Activated T-helper 1 cell treated with anti-CD3 and anti-CD28 coated beads, Interleukin-12 subunit alpha, Interleukin-12 subunit beta, Interleukin-2, Interleukin-4 antibody, amounts not matched to agents 30 ng/mL and 10 ng/mL and 1 ng/mL, durations not matched to agents 14 hours and 24 hours and 36 hours (primary cell): ENCODE measurements at places on chromosomes 2 and 18.

DNA sequence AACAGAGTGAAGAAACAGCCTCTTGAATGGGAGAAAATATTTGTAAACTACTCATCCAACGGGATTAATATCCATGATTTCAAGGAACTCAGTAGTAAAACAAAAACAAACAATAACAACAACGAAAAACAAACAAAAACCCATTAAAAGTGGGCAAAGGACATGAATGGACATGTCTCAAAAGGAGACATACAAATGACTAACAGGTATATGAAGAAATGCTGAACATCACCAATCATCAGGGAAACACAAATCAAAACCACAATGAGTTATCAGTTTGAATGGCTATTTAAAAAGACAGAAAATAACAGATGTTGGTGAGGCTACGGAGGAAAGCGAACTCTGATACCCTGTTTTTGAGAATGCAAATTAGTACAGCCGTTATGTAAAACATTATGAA is 224.8 kb upstream of the NRXN1 start:
- no peak for DNase-seq
- H3K27me3 ChIP-seq = no peaks in the 10 kb centered on the region
- H3K27ac ChIP-seq = no peak overlapping the region

DNA sequence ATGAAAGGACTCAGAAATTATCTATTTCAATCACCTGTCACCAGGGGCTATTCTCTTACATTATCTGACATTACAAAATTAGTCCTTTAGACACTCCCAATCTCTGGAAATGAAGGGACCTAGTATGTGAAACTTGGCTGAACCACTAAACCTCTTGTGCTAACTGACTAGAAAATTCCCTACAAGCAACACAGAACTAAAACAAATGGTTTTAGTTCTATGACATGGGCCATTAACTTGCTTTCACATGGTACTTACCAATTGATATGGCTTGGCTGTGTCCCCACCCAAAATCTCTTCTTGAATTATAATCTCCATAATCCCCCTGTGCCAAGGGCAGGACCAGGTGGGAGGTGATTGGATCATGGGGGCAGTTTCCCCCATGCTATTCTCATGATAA is 16.6 kb downstream of the SERPINE2 start:
- H3K4me3 ChIP-seq = no peak overlapping the region
- no peaks in the 10 kb centered on the region for H3K27me3 ChIP-seq
- H3K4me1 ChIP-seq = peaks cover 53% of the 10 kb centered on the region
- no peak for DNase-seq

DNA sequence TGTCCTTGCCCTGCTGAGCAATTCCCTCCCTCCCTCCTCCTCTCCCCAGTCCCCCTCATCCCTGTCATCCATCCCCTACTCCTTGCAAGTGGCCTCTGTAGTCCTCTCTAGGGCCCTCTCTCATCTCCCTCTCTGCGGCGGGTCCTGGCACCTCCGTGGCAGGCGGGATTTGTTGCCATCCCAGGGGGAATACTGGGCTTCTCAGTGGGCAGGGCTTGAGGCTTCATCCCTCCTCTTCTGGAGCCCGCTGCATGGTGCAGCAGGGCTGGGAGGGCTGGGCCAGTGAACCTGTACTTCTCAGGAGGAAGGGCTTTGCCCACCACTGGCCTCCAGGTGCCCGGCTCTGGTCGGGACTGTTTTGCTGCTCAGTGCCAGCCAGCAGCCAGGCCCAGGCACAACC is 216.2 kb downstream of the TFCP2L1 start:
- H3K4me1 ChIP-seq = no peaks in the 10 kb centered on the region
- H3K27me3 ChIP-seq = no peaks in the 10 kb centered on the region
- no peak for DNase-seq

- DNase-seq = no peak
- H3K36me3 ChIP-seq = no peaks in the 10 kb centered on the region
- peaks cover under 1% of the 10 kb centered on the region for H3K4me1 ChIP-seq
- no peak overlapping the region for H3K27ac ChIP-seq
- peaks cover 41% of the 10 kb centered on the region for H3K27me3 ChIP-seq
These were observed 34.3 kb downstream of the AFF3 start for GRCh38 chr2:100107906-100108647.

DNA sequence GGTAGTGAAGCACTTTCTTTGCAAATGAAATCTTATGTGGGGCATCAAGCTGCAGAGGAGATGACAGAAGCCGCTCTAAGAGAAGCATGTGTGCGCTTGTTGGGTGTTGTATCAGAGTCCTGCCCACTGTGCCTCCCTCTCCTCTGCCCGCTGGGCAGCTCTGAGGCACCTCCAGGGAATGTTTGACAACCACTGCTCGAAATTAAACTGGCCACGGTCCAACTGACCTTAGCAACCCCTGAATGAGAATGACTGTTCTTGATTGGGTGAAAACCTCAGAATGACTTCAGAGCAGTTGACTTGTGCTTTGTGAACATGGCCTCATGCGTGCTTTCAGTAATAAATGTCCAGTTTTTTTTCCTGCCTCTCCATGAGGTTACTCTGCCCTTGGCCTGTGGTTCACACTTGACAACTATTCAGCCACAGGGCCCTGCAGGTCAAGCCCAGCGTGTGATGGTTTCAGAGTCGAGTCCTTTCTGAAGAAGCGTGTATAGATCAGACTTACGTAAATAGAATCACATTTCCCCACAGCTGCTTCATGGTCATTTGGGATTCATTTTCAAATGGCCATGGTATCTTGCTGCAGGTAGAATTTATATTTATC is 94.9 kb downstream of the SLC4A3 start:
- no peaks in the 10 kb centered on the region for H3K4me1 ChIP-seq
- no peak overlapping the region for H3K27ac ChIP-seq
- no peaks in the 10 kb centered on the region for H3K36me3 ChIP-seq
- H3K27me3 ChIP-seq = peaks cover 6% of the 10 kb centered on the region

GRCh38 chr2:230922951-230923717 is 1.9 kb downstream of the GPR55 start:
- no peak overlapping the region for H3K4me3 ChIP-seq
- DNase-seq = no peak
- peaks cover 42% of the 10 kb centered on the region for H3K27me3 ChIP-seq

- H3K4me1 ChIP-seq = no peaks in the 10 kb centered on the region
- H3K36me3 ChIP-seq = no peaks in the 10 kb centered on the region
- no peak overlapping the region for H3K27ac ChIP-seq
- no peak overlapping the region for H3K4me3 ChIP-seq
- no peak for DNase-seq
- peaks cover 2% of the 10 kb centered on the region for H3K27me3 ChIP-seq
These were observed 131.1 kb downstream of the SMAD2 start for GRCh38 chr18:47799376-47799775.

DNA sequence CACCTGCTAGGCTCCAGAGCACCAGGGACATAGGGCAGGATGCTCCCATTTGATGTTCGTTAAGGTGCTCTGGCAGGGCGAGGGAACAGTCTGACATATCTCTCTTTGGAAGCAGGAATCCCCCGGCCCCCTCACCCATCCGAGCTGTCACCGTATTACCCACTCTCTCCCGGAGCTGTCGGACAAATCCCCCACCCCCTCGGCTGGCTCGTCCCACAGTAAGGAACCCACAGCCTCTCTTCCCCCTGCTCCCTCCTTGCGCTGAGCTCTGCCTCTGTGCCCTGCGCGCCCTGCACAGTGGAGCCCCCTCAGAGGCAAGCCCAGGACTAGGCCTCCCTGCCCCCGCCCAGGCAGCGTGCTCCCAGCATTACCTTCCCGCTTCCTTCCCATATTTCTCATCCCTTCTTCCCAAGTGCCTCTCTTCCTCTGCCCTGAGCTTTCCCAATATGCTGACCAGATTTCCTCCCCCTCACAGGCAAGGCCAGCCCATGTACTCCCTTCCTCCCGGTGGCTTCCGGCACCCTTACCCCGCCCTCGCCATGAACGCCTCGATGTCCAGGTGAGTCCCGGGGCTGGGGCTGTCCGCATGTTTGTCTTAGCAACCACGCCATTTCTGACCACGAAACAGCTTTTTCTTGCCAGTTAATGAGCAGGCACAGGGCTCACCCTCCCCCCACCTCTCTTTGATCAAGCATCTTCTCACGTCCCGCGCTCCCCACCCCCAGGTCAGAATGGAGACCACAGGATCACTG is 23.8 kb downstream of the TGOLN2 start:
- H3K4me3 ChIP-seq = no peak overlapping the region
- H3K27me3 ChIP-seq = peaks cover 14% of the 10 kb centered on the region
- no peak overlapping the region for H3K27ac ChIP-seq
- peaks cover 3% of the 10 kb centered on the region for H3K36me3 ChIP-seq
- H3K4me1 ChIP-seq = peaks cover 16% of the 10 kb centered on the region

GRCh38 chr2:64924170-64924934 is 64.8 kb upstream of the SLC1A4 start:
- H3K36me3 ChIP-seq = peaks cover 6% of the 10 kb centered on the region
- no peak for DNase-seq
- no peaks in the 10 kb centered on the region for H3K27me3 ChIP-seq

GRCh38 chr18:31241900-31242409 is 76.0 kb upstream of the DSG1 start:
- H3K27me3 ChIP-seq = no peaks in the 10 kb centered on the region
- no peaks in the 10 kb centered on the region for H3K4me1 ChIP-seq
- no peak for DNase-seq
- no peaks in the 10 kb centered on the region for H3K36me3 ChIP-seq
- no peak overlapping the region for H3K4me3 ChIP-seq

- H3K4me1 ChIP-seq = peaks cover 16% of the 10 kb centered on the region
- no peak for DNase-seq
- H3K27ac ChIP-seq = peak overlapping the region; percentile 79
- peaks cover 91% of the 10 kb centered on the region for H3K27me3 ChIP-seq
- no peak overlapping the region for H3K4me3 ChIP-seq
These were observed 4.4 kb upstream of the PAX3 start for GRCh38 chr2:222303045-222303827.

DNA sequence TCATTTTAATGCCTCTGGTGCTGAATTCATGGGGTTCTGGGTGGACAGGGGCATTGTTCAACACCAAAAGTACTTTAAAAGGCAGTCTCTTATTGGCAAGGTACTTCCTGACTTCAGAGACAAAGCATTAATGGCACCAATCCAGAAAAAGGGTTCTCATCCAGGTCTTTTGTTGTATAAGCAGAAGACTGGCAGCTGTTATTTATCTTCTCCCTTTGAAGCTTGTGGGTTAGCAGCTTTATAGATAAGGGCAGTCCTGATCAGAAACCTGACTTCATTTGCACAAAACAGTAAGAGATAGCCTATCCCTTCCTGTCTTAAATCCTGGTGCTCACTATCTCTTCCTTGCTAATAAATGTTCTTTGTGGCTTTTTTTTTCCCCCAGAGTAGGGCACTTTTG is 68.8 kb downstream of the VPS54 start:
- no peak overlapping the region for H3K4me3 ChIP-seq
- no peak overlapping the region for H3K27ac ChIP-seq
- peaks cover 11% of the 10 kb centered on the region for H3K4me1 ChIP-seq
- H3K36me3 ChIP-seq = peaks cover 41% of the 10 kb centered on the region

- H3K27me3 ChIP-seq = no peaks in the 10 kb centered on the region
- no peaks in the 10 kb centered on the region for H3K36me3 ChIP-seq
- H3K4me3 ChIP-seq = no peak overlapping the region
These were observed 109.6 kb upstream of the FSIP2 start for GRCh38 chr2:185628985-185629384.

DNA sequence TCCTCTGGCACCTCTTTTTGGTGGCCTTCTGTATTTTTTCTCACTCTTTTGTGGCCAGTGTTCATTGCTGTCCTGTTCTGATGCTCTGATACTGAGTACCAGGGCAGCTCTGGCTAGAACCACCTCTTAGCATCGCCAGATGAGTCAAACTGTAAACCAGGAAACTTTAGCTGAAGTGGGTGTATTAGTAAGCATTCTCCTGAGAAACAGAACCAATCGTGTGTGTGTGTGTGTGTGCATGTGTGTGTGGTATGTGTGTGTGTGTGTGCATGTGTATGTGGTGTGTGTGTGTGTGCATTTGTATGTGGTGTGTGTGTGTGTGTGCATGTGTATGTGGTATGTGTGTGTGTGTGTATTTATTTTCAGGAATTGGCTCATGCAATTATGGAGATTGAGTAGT is 166.3 kb upstream of the SKOR2 start:
- no peaks in the 10 kb centered on the region for H3K36me3 ChIP-seq
- no peak overlapping the region for H3K4me3 ChIP-seq
- no peak for DNase-seq
- H3K27ac ChIP-seq = no peak overlapping the region
- H3K4me1 ChIP-seq = no peaks in the 10 kb centered on the region
- peaks cover 21% of the 10 kb centered on the region for H3K27me3 ChIP-seq

GRCh38 chr18:64055019-64055418 is 85.1 kb downstream of the SERPINB8 start:
- no peaks in the 10 kb centered on the region for H3K36me3 ChIP-seq
- no peaks in the 10 kb centered on the region for H3K4me1 ChIP-seq

DNA sequence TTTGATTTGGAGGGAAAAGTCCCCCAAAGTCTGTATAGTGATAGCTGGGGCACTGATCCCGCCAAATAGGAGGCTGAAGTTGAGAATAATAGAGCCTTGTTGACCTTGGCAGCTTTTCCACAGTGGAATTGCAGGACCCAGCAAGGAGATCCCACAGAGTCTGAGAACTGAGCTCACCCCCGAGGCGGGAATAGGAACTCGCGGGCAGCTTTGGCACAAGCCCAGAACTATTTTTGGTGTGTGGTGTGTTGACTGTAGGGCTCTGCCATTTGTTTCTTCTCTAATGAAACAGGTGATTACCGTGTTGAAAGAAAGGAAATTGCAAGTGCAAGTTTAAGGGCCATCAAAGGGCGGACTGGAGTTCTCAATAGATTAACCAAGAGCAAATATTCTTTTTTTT is 34.0 kb downstream of the SH3RF3 start:
- H3K4me1 ChIP-seq = no peaks in the 10 kb centered on the region
- no peaks in the 10 kb centered on the region for H3K36me3 ChIP-seq
- H3K27me3 ChIP-seq = peaks cover 26% of the 10 kb centered on the region

- H3K4me1 ChIP-seq = peaks cover 6% of the 10 kb centered on the region
- H3K27ac ChIP-seq = no peak overlapping the region
- no peak overlapping the region for H3K4me3 ChIP-seq
- H3K36me3 ChIP-seq = no peaks in the 10 kb centered on the region
- no peaks in the 10 kb centered on the region for H3K27me3 ChIP-seq
These were observed 79.7 kb upstream of the DOCK10 start for GRCh38 chr2:225122007-225122406.

DNA sequence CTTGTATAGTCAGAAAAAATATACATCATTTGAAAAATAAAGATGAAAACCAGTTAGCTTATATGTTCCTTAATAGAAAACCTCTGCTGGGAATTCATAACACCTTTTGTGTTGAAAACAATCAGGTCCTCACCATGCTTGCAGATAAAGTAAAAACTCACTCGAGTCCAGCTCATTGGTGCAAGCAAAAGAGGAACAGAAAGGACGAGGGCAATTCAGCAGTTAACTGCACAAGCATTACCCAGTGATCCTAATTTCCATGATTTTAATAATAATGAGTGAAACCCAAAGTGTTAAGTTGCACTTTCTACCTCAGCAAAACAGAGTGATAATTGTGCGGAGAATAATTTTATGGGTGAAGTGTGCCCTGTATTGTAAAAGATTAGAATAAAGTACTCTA is 839.9 kb downstream of the BCL11A start:
- H3K4me1 ChIP-seq = no peaks in the 10 kb centered on the region
- DNase-seq = no peak
- no peak overlapping the region for H3K4me3 ChIP-seq
- no peaks in the 10 kb centered on the region for H3K36me3 ChIP-seq
- H3K27me3 ChIP-seq = no peaks in the 10 kb centered on the region
- no peak overlapping the region for H3K27ac ChIP-seq

GRCh38 chr2:174610243-174610995 is 12.8 kb upstream of the WIPF1 start:
- DNase-seq = no peak
- peaks cover 33% of the 10 kb centered on the region for H3K36me3 ChIP-seq
- H3K4me3 ChIP-seq = peak overlapping the region; percentile 61
- no peaks in the 10 kb centered on the region for H3K27me3 ChIP-seq

GRCh38 chr2:34178482-34178881 is 579.4 kb upstream of the FAM98A start:
- no peaks in the 10 kb centered on the region for H3K36me3 ChIP-seq
- DNase-seq = no peak
- no peak overlapping the region for H3K27ac ChIP-seq
